CD4-positive, alpha-beta T cell treated with Interleukin-6 for 4 hours (primary cell): ENCODE measurements at places on chromosomes 11 and 22.

DNA sequence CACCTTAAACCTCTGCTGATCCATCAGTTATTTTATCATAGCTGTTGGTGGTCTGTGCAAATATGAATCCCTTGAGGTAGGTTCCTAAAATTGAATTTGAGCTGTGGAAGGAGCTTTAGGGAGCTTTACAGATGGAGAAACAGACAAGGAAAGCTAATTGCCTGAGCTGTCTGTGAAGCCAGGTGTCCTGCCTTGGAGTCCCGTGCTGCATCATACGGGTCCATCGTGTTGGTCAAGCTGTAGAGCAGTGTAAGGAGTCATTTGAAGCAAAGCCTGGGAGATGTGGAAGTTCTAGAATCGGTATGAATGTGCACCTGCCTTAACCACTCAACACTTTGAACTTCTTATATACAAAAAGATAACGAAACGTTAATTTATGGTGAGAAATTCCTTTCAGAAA lies 1.0 kb downstream of the POLA2 start:
- no peak for DNase-seq

GRCh38 chr22:32073262-32073661 lies 30.2 kb downstream of the SLC5A1 start:
- no peak for DNase-seq

GRCh38 chr22:38860283-38861169 lies 11.5 kb downstream of the CBX6 start:
- no peak for DNase-seq

GRCh38 chr11:11081288-11081687 lies 223.4 kb upstream of the ZBED5 start:
- DNase-seq = no peak
